ENCODE measurements at places on chromosomes 7 and 10. TPM values are rescaled to one million over a fixed set of nuclear protein-coding genes. Genes with fewer than 3 reads are reported as not detected.

Gene CASP7
- total RNA-seq = 16.4 TPM

Gene RNF32
- 0.90 TPM for total RNA-seq

Gene AGAP6
- total RNA-seq = 21.3 TPM

Gene SDK1
- total RNA-seq = 1.1 TPM

Gene OPN4
- not detected for total RNA-seq

Gene DKK1
- not detected for total RNA-seq

Gene VSTM4
- 0.11 TPM for total RNA-seq

Gene PRTFDC1
- 0.32 TPM for total RNA-seq

Gene RELN
- total RNA-seq = not detected

Gene TDRD1
- 0.25 TPM for total RNA-seq

Gene HNRNPF
- 410 TPM for total RNA-seq

Gene DYDC2
- total RNA-seq = 0.79 TPM

Gene ZNF746
- total RNA-seq = 15.2 TPM

Gene FGFBP3
- total RNA-seq = 1.5 TPM

Gene NET1
- 34.8 TPM for total RNA-seq

Gene OR2A1
- not detected for total RNA-seq

Gene ZNF485
- 7.6 TPM for total RNA-seq

Gene ZNF467
- total RNA-seq = 0.23 TPM

Gene CPVL
- total RNA-seq = not detected

Gene HOXA10
- total RNA-seq = not detected

Measured in activated CD4-positive, alpha-beta T cell treated with anti-CD3 and anti-CD28 coated beads for 36 hours (primary cell).